Forelimb muscle (tissue), 1 donor: ENCODE measurements at places on chromosomes 16 and 17. TPM values are rescaled to one million over a fixed set of nuclear protein-coding genes. Genes with fewer than 3 reads are reported as not detected.

DNA sequence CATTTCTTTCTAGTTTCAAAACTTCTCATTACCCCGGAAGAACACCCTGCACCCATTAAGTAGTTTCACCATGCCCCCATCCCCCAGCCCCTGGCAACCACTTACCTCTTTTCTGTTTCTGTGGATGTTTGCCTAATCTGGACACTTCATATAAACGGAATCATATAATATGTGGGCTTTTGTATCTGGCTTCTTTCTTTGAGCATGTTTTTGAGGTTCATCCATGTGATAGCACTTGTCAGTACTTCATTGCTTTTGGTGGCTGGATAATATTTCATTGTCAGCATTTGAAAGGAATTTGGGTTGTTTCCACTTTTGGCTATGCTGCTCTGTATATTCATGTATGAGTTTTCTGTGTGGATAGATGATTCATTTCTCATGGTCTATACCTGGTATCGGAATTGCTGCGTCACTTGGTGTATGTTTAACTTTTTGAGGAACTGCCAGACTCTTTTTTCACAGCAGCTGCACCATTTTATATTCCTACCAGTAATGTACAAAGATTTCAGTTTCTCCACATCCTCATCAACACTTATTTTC is 30.0 kb upstream of the SLC5A10 start:
- DNase-seq, result no peak

DNA sequence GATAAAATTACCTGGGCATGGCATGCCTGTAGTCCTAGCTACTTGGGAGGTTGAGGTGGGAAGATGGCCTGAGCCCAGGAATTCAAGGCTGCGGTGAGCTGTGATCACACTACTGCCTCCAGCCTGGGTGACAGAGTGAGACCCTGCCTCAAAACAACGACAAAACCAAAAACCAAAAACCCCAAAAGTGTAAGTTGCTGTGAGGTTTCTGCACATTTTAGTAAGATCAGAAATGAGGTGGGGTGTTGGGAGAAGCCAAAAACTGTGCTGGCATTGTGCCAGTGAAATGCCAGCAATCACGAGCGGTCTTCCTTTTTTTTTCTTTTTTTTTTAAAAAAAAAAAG is 114.6 kb downstream of the PITPNC1 start:
- DNase-seq, result no peak

- DNase-seq, result no peak
These were observed 47.8 kb downstream of the BMERB1 start for GRCh38 chr16:15482068-15482747.

HS3ST4 gene
- polyA plus RNA-seq, result not detected

DNA sequence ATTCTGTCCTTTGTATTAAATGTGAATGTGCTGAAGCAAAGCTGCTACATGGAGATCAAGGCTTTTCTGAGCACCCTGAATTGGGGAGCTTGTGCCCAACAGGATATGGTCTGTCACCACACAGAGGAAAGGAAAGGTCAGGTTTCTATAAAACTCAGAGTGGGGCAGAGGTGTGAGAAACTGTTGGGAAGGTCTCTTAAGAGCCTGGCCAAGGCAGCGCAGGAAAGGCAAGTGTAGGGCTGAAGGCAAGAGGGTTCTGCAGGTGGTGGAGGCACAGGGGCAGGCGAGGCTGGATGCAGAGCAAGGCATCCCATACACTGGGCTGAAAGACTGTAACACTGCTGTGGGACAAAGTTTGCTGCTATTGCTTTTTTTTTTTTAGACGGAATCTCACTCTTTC is 8.1 kb downstream of the COX6A2 start:
- no peak for DNase-seq

GRCh38 chr16:86509759-86510464 is 415 bp upstream of the FOXF1 start:
- no peak for DNase-seq

- DNase-seq, result no peak
These were observed at the start of gene WFDC1 for GRCh38 chr16:84294531-84295142. Gene WFDC1 (plus strand): TSS chr16:84294878. CDS start chr16:84294972, 94 bp downstream.

GRCh38 chr17:78345791-78346494 is 13.9 kb downstream of the SOCS3 start:
- DNase-seq, result no peak

DNA sequence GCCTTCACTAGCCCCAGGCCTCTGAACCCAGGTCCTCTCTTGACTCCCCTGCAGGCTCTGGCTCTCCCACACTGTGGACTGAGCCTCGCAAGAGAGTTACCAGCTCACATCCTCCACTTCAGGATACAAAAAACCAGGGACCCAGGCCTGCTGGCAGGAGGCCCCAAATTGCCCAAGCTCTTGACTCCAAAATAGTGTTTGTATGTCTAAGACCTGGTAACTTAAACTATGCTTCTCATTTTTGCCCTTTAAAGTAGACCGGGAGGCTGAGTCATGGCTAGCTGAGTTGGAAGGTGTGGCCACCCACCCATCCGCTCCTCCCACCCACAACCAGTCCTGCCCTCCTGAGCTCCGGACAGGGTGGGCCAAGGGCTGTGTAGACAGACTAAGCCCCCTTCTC is 250.0 kb downstream of the SOX9 start:
- DNase-seq, result no peak
